RCC 7860 (cell line): ENCODE measurements at places on chromosomes 3 and 15.

GRCh38 chr15:95930659-95931375 is 399.7 kb upstream of the NR2F2 start:
- DNase-seq: no peak

DNA sequence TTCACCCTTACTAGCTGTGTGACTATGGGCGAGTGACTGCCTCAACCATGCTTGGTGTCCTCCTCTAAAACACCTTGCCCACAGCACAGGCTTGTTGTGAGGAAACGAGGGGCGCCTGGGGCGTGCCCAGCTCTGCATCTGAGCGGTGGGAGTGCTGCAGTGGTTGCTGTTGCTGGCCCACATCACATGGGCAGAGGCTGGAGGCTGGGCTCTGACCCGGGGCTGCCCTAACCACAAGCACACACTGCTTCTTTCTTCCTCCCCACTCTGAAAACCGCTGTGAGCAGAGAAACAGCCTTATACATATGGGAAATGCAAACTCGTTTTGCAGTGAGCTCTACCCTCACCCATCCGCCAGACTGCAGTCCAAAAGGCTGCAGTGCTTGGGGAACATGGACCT is 74.8 kb upstream of the RPL32 start:
- DNase-seq: no peak

DNA sequence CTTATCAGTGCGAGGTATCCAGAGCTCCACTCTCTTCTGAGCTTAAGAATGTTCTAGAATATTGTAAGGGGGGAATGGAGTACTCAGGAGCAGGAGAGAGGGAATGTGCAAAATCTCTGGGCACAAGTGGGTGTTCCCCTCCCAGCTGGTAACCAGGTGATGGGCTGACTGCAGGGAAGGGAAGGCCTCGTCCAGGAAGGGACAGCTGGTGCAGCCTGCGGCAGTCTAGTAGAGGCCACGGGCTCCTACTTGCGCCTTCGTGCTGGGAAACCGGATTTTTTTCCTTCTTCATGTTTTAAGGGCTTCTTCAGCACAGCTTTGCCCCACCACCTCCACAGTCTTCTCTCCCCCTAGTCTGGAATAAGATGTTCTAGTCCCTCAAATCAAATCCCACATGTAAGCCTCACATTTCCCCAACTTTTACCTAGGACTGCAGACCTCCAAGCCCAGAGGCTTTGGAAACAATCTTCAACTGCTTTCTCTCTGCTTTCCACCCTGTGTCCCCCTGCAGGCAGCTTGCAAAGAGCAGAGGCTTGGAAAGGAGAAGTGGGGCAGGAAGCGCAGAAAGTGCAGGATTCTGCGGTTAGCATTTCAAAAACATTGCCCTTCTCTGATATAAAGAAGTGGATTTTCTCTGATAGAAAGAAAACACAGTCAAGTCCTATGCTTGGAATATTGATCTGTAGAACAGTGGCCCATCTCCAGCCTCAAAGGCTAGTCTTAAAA is 11.9 kb upstream of the CGNL1 start:
- DNase-seq: no peak

DNA sequence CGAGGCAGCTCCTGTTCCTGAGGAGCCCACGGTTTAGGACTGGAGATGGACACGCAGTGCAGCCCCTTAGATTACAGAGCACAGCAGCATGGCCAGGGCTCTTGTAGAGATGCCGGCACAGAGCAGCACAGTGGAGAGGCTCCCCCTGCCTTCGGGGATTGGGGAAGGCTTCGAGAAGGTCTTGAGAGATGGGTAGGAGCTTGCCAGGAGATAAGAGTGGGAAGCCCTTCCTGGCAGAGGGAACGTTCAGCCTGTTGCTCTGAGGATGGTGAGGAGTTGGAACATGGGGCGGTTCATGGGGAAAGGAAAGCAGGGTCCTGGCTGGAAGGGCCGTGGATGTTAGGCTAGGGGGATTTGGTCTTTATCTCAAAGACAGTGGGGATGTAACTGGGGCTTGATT is 10.0 kb downstream of the EPB42 start:
- no peak for DNase-seq

DNA sequence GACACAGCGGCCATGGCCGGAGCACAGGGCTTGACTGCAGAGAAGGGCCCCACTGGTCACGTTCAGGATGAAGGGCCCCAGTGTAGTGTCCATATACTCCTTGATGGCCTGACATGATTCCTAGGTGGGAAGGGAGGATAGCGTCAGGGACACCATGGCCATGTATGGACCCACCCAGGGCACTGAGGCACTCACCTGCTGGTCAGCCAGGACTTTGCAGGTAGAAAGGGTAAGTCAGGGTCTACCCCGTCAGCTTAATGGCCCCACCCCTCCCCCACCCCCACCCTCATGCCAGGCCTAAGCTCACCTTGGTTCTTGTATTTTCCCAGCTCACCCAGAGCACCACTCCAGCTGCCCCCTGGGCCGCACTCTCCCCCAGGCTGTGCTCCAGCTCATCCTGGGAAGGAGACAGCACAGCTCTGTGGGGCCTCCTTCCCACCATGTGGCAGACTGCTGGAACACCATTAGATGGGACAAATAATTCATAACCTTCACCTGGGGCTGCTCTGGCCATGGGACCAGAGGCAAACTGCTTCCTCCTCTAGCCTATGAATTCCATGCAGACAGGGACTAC is 1.6 kb upstream of the HYAL3 start:
- DNase-seq: no peak

DNA sequence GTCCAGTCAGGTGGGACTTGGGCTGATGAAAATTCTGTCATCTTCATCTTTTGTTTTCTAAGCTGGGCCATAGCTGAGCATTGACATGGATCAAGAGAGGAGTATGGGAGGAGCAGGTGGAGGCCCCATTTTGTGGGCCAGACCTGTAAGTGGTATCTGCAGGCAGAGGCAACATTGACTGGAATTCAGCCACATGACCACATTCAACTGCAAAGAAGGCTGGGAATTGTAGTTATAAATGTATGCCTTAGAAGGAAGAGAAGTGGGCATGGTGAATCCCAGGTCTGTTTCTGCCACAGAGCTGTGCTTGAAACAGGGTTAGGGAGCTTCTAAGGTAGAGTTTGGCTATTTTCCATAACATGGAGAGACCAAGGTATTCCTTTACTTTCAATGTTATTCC is 11.4 kb downstream of the KCNAB1 start:
- DNase-seq: no peak

- no peak for DNase-seq
Observed at GRCh38 chr15:49058559-49058958, 12.3 kb upstream of the SECISBP2L start.

DNA sequence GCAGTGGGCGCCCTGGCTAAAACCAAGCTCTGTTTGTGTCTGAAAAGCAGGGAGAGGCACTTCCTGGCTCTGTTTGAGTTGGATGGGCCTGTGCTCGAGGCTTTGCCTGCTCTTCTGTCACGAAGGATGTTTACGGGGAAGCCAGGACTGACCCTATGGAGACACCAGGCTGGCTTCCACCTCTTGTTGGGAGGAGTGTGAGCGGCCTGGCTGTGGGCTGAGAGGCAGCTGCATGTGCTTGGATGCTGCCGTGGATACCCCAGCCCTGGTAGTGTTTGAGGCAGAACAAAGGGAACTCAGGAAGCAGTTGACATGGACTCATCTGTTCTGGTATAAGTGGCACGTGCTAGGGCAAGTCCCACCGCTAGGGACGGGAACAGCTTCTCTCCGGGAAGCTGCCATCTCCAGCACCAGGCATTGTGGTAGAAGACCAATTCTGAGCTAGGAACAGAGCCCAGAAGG is 17.6 kb upstream of the SLC41A3 start:
- no peak for DNase-seq

- no peak for DNase-seq
Observed at GRCh38 chr3:115428841-115429240, 194.5 kb upstream of the GAP43 start.

- DNase-seq: no peak
Observed at GRCh38 chr3:130465521-130465920, 51.5 kb upstream of the COL6A6 start.

DNA sequence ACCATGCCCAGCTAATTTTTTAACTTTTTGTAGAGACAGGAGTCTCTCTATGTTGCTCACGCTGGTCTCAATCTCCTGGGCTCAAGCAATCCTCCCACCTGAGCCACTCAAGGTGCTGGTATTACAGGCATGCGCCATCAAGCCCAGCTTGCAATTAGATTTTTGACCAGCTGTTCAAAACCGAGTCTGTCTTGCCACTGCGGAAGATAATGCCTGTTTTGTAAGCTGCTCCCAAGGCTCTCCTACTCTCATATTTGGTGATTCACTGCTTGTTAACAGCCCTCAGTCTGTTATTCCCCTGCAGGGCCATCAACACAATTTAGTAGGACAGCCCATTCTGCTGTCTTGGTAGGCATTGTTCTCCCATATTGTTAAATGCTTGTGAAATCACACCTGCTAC is 17.8 kb upstream of the MCCC1 start:
- no peak for DNase-seq

DNA sequence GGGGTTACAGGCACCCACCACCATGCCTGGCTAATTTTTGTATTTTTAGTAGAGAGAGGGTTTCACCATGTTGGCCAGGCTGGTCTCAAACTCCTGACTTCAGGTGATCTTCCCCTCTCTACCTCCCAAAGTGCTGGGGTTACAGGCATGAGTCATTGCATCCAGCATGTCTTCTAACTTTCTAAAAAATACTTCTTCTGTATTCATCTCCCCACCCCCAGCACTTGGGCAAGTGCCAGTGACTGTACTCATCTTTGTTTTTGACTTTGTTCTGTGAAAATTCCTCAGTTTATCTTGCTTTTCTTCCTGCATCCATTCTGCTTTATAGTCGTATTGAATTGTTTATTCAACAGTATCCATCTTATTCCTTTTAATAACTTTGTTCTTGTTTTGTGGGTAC is 47.6 kb downstream of the ARIH1 start:
- no peak for DNase-seq

DNA sequence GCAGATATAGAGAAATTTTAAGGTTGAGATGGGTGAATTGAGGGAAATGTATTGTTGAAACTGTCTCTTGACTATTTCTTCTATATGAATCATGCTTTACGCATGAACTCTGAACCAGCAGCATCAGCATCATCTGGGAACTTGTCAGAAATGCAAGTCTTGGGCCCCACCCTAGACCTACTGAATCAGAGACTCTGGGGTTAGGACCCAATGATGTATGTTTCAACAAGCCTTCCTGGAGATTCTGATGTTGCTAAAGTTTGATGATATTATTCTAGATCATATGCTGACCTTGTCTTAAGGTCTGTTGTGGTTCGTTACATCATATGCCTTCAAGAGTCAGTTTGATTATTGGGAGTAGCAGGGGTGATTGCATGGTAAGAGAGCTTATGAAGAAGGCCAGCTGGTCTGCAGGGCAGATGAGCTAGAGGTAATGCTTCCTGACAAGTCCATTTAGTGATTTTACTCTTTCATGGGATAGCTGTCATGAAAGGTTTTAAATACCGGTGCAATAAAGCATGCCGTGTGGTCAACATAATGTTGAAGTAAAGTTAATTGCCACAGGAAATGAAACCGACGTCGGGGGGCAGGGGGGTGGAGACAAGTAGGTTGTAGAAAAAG is 152.4 kb upstream of the MRPL3 start:
- no peak for DNase-seq

DNA sequence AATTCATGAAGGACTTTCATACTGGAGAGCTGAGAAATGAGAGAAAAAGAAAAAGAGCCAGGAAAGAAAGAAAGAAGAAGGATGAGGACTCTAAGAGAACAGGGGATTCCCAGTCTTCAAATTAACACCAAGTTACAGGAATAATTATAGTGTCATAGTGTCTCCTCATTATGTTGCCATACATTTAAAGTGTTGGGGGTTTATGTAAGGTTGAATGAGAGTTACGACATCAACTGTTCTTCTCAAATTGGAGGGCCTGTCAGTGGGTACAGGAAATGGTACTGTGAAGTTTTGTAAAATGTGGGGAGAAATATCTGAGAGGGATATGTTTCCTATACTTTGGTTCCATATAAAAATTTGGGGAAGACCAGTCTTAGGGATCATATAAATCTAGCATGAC is 12.3 kb upstream of the CD200 start:
- no peak for DNase-seq

GRCh38 chr3:154776549-154777225 is 303.4 kb upstream of the MME start:
- no peak for DNase-seq

- DNase-seq: no peak
Observed at GRCh38 chr15:74608786-74609185, 6.8 kb upstream of the CLK3 start.

- no peak for DNase-seq
Observed at GRCh38 chr15:73323956-73324355, 44.8 kb downstream of the HCN4 start.

GRCh38 chr15:73957276-73957675 is 31.0 kb downstream of the LOXL1 start:
- peak; percentile 42 for DNase-seq

DNA sequence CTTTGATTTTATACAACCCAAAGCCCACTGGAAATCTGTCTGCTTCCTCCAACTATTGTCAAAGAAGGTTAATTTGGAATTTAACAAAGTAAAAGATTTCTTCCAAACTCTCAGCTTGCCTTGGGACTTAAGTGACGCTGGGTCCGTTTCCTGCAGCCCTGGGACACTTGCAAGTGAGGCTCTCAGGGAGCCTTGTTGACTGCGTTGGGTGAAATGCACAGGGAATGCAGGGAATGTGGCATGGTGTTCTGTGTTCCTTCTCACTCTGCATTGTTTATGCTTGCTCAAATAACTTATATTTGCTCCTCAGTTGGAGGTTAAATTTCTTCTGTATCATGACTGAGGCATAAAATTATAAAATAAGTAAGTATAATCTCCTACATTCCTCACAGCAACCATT is 60.9 kb upstream of the TJP1 start:
- DNase-seq: no peak
